ENCODE measurements at places on chromosomes 5 and 9. TPM values are rescaled to one million over a fixed set of nuclear protein-coding genes. Genes with fewer than 3 reads are reported as not detected.

GRCh38 chr9:117093891-117094844 is 320.7 kb downstream of the ASTN2 start:
- no peak for DNase-seq

GRCh38 chr9:128077847-128078503 is 9.9 kb downstream of the SLC25A25 start:
- DNase-seq, result no peak

GRCh38 chr5:119338326-119338946 is 17.4 kb upstream of the TNFAIP8 start:
- no peak for DNase-seq

DNA sequence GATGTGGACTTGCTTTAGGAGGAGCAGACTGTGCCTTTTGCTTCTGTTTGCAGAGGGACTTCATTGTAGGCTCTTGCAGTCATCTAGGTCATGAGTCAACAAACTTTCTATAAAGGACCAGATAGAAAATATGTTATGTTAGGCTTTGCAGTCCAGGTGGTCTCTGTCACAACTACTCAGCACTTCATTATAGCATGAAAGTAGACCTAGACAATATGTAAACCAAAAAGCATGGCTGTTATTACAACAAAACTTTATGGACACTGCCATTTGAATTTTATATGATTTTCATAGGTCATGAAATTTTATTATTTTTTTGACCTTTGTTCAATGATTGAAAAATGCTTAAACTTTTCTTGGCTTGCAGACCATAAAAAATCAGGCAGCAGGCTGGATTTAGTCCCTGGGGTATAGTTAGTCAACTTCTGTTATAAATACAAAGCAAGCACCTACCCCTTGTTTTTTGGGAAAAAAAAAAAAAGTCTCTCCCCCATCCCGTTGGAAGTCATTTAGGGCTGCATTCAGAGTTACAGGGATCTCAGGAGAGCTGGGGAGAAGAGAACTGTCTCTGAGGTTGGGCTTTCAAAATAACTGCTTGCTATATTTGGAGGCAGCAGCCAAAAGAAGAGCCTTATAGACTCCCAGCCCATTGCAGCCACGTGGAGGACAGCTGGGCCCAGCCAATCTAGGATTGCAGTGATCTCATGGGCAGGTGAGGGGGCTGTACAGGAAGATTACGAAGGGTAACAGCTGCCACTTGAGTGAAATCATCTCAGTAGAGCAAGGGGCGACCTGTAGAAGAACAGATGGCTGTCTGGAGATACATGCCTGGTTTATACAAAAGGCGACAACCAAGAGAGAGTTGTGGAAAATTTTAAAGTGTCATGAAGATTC is 136.6 kb upstream of the TNC start:
- no peak for DNase-seq

The SPATA6L gene
- total RNA-seq, result 18.8 TPM

DNA sequence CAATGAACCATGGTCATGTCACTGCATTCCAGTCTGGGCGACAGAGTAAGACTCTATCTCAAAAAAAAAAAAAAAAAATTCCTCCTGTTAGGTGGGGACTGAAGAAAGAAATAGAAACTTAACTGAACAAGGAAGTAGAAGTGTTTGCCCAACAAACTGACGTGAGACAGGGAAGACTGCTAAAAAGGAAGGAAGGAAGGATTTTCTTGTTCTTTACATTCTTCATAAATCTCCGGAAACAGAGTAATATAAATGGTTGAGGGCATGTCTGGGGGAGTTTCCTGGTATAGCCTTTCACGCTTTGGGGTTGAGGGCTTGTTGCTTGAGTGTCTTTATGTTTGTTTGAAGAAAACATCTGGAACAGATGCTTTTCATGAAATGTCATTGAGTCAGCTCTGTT is 3.1 kb downstream of the TOR1B start:
- DNase-seq, result no peak

DNA sequence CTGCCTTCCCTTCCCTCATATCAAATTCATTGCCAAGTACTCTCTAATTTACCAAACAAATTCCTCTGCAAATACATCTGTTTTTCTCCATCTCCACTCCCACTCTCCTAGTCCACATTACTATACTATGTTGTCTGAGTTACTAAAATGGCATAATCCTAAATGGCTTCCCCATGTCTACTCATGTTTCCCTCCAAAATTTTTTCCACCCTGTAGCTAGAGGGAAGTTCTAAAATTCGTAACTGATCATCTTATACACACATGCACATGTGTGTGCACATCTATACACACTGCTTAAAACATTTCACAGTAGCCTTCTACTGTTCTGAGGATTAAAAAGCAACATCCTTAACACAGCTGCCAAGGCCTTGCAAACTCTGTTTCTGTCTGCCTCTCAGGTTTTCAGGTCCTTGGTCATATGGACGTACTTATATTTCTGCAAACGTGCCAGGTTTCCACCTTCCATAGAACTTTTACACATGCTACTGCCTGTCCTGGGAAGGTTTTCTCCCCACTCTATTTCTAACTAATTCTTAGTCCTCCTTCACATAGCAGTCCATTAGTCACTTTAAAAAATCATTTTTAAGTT is 140.6 kb downstream of the LURAP1L start:
- no peak for DNase-seq

All from right lobe of liver (tissue), 6 donors.